Suppressor macrophage treated with lipopolysaccharide for 4 hours (primary cell): ENCODE measurements at places on chromosomes 4 and X.

DNA sequence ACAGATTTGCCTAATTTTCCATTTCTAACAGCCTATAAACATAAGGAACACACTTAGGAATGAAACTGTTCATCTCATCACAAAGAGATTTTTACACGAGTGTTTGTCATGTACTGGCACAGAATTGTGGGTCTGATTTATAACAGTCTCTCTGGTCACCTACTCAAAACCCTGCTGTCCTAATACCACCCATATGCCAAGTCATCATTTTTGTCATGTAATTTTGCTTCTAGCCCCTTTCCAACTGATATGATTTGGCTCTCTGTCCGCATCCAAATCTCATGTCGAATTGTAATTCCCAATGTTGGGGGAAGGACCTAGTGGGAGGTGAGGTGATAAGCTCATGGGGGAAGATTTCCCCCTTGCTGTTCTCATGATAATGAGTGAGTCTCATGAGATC lies 284.1 kb upstream of the SLITRK2 start:
- no peak for DNase-seq

GRCh38 chr4:10066206-10066605 lies 44.9 kb upstream of the SLC2A9 start:
- DNase-seq, result no peak

GRCh38 chrX:5449323-5449722 lies 779.3 kb downstream of the NLGN4X start:
- DNase-seq, result no peak

GRCh38 chr4:81512001-81512756 lies 40.5 kb upstream of the RASGEF1B start:
- no peak for DNase-seq

DNA sequence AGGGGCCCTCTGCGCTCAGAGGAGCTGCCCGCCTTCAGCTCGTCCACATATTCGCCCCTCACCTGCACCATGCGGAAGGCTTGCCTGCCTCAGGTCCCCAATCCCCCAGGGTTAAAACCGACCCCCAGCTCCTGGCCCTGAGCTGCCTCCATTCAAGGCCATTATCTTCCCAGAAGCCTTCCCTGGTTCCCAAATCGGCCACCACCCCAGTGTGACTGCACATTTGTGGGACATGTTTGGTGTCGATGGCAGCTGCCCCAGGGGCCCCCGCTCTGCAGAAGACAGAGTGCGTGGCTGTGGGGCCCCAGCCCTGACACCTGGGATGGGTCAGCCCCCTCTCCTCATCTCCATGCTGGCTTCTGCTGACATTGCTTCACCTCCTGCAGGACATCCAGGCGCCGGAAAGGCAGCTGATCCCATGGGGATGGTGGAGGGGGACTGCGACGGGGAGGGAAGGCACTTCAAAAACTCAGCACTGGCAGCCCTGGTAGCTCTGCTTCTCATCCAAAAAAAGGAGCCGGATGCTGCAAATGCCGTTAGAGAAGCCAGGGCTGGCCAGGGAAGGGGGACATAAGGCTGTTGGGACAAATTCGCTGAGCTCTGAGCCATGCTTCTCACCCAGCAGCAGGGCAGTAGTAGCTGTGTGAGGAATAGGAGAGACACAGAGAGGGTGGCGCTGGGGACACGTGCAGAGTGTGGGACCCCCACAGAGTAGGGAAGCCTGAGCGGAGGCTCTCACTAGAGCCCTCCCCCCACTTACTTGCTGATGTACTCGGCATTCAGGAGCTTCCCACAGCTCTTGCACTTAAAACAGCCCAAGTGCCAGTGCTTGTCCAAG lies 78.5 kb downstream of the ABLIM2 start:
- DNase-seq, result no peak

DNA sequence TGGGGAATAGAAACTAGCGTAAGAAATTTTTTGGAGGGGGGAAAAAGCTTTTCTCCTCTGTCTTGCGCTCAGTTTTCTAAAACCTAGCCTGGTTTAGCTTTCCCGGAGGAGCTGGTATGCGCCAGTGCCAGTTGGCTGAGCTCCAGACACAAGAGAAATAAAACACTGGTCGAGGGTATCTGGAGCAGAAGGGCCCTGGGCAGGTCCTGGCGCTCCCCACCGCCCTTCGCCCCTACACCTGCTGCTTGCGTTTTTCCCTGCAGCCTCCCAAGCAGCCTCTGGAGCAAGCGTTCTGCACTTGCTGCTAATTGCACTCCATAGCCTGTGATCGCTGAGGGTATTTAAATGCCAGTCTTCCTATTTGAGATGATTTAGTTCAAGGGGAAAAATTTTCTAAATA lies 816 bp downstream of the EREG start:
- DNase-seq, result peak; percentile 12

DNA sequence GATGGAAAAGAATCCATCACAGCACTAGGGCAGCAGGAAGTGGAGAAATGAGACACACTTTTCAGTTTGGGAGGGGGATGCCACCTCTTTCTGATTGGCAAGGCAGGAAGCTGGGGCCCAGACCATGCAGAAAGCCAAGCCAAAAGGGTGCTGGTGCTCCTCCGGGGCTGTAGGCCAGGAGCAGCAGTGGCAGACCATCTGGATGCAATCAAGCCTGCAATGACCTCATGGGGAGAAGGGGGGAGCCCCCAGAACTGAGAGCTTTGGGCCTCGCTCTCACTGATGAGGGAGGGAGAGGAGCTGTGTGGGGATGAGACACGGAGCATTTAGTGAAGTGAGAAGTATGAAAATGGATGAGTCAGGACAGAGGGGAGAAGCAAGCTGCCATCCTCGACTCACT lies 141.3 kb upstream of the NALF2 start:
- DNase-seq, result no peak

DNA sequence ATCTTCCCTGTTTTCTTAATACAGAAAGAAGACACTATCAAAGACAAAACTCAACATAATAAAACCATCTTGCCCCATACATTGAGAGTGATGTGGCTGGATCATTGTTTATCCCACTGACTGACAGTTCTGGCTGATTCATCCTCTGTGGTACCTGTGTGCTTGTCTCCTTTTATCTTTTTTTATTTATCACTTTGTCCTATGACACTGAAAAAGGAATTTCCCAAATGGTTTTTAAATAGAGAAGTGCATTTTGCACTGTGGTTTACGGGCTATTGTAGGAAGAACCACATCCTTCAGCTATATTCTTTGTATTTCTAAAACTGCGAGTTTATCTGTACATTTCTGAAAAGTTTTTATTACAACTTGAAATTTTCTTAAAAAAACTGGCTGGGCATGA lies 15.0 kb downstream of the TTC29 start:
- no peak for DNase-seq

DNA sequence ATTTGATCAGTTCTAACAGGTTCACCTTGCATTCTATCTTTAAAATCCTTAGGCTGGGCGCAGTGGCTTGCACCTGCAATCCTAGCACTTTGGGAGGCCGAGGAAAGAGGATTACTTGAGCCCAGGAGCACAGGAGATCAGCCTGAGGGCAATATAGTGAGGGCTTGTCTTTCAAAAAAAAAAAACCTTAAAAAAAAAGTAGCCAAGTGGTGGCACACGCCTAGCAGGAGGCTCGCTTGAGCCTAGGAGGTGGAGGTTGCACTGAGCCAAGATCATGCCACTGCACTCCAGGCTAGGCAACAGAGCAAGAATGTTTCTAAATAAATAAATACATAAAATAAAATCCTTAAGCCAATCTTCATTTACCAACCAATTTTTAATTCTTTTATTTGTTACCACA lies 75.6 kb downstream of the PRSS12 start:
- DNase-seq, result no peak

- no peak for DNase-seq
Observed at GRCh38 chr4:37964734-37965457, 4.7 kb downstream of the PTTG2 start.

DNA sequence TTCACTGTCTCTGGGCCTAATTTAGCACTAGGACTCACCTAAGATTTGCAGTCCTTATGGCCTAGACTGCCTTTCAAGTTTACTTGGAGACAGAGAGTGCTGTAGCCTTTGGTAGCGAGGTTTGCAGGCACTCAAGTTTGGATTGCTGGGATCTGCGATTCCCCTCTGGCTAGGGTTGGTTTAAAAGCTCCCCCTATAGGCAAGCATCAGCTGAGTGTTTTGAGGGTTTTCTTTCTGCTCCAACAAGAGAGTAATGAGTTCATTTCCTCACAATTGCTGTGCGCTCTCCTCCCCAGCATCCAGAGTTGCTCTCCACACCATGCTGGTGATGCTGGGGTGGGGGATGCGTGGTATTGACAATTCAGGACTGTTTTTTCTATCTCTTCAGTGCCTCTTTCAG lies 206.9 kb downstream of the GLUD2 start:
- DNase-seq, result no peak

GRCh38 chr4:82381661-82382296 lies 8.0 kb upstream of the HNRNPD start:
- peak; percentile 59 for DNase-seq

GRCh38 chr4:158714937-158715336 lies 8.3 kb downstream of the PPID start:
- peak; percentile 48 for DNase-seq

- DNase-seq, result no peak
Observed at GRCh38 chr4:104616401-104616820, 121.7 kb upstream of the CXXC4 start.

DNA sequence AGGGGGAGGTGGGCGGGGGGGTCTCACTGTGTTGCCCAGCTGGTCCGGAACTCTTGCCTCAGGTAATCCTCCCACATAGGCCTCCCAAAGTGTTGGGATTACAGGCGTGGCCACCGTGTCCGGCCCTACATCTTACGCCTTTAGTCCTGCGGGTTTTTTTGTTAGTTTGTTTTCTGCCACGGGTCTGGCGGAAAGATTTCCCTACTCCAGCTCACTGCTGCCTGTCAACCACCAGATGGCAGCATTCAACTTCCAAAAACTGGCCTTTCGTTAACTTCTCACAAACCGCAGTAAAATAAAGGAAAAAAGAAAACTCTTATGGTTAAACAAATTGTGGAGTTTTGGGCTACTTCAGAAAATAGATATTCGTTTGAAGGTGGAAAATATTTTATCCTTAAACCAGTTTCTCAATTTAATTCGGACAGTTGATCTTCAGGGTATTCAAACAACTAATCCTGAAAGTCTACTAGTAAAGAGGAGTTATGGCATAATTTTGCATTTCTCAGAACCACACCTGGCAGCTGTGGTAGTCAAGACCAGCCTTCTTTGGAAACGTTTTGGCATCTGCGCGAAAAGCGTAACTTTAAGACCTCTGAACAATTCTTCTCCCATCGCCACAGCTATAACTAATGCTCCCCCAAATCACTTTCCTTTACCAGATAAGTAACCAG lies 41.1 kb downstream of the LUZP4 start:
- peak; percentile 57 for DNase-seq

DNA sequence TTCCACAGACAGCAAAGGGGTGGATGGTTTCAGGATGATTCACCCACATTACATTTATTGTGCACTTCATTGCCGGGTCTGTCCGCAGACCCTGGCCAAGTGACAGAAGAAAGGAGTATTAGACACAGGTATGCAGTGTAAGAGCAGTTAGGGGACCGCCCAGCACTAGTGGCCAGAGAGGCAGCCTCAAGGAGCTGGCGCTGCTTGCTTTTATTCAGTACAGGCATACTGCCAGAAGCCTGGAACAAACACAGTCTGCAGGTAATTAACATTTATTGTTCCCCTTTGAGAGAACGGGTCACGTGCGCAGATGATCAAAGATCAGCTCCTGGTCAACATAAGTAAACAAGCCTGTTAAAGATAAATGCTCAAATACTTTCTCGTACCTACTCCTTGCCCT lies 1639.0 kb upstream of the IGFBP7 start:
- DNase-seq, result no peak

DNA sequence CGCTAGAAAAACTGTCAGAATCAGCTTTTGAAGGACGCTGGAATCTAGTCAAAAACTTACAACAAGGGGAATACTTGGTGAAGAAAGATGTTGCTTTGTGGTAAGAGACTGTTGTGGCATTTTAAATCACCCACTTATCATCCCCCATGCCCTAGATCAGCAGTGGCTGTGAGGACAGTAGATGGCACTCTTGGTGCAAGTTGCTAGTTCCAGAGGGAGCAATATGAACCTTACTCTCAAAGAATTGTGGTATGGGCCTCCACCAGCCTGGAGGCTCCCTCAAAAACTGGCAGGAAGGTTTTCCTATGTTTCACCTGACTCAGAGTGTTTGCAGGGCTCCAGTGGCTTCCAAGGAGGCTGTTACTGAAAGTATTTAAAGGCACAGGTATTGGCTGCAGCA lies 37.7 kb upstream of the SLC16A2 start:
- peak; percentile 30 for DNase-seq

DNA sequence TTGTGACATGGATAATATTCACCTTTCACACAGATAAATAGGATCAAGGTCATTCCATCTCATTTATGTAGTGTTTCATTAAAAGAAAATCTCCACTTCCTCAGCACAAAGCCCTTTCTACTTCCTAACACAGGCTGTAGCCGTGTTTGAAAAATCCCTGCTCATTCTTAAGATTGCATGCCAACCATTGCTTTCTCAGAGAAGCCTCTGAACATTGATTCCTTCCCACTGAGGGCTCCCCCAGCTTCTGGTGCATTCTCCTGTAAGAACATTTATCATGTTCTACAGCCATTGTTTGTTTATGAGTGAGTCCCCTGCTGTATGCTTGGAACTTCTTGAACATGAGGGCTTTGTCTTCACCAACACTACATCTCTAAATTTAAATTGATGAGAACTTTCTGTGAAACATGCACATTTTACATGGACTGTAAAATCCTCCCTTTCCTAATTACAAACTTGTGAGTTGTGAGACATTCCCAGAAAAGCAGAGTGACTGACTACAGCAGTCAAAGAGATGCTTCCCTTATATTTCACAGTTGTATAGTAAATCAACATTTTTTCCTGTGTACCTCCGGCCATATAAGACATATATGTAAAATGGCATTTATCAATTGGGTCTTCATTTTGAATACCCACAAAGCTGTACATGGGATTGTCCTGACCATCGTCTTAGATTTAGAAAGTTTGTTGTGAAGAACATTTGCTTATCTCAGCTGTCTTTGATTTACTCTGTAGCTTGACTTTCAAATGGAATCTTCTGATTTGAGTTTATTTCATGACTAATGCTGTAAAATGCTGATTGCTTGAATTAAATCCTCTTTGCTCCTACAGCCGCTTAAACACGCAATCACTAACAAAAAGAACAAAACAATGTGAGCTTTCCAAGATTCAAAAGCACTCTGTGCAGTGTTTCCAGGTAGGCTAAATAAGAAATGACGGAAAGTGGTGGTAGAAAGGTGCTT lies 600.5 kb upstream of the SLIT2 start:
- DNase-seq, result no peak

DNA sequence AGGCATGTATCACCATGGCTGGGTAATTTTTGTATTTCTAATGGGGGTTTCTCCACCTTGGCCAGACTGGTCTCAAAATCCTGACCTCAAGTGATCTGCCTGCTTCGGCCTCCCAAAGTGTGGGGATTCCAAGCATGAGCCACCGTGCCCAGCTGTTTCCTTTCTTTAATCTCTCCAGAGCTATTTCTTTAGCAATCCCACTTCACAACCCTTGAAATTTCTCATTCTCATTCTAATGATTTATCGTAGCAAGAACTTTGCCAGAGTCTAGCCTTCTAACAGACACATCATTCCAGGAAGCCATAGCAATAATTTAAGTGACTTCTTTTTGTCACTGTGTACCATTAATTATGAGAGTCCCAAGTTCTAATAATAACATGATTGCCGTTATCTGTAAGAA lies 68.6 kb downstream of the RXFP1 start:
- peak; percentile 44 for DNase-seq

- DNase-seq, result peak; percentile 93
Observed at GRCh38 chrX:47579537-47579936, 2.7 kb upstream of the TIMP1 start.

GRCh38 chrX:31656013-31656412 lies 584.2 kb upstream of the FTHL17 start:
- DNase-seq, result peak; percentile 18
